ENCODE measurements at places on chromosomes 11 and 22.

DNA sequence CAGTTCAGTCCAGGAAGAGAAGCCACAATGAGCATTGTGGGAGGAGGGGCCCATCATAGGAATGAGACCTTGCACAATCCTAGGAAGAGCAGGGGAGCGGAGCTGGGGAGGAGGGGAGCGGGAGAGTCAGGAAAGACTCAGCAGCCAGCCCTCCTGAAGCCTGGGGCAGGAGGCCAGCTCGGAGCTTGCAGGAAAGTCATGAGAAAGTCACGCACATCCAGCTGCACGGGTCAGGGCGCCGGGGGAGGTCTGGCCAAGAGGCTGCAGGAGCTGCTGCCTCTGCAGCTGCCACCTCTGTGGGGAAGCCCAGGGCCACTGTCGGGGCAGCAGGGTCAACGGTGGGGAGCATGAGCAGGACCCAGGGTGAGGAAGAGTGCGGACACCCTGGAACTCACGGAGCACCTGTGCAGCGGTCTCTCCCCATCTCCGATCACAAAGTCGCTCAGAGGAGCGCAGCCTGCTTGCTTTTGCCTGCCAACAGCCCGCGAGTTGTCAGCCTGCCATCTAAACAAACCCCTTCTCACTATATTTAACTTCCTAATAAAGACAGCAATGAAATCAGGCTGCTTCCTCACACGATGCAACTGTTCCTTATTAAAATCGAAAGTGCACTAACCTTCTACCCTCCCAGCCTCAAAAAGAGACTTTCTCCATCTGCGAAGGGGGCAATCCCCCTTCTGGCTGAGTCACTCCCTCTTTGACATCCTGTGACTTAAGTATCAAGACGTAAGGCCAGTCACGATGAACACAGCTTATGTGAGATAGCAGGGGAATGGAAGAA, 52.9 kb upstream of the RTL6 start:
- no peak for DNase-seq

DNA sequence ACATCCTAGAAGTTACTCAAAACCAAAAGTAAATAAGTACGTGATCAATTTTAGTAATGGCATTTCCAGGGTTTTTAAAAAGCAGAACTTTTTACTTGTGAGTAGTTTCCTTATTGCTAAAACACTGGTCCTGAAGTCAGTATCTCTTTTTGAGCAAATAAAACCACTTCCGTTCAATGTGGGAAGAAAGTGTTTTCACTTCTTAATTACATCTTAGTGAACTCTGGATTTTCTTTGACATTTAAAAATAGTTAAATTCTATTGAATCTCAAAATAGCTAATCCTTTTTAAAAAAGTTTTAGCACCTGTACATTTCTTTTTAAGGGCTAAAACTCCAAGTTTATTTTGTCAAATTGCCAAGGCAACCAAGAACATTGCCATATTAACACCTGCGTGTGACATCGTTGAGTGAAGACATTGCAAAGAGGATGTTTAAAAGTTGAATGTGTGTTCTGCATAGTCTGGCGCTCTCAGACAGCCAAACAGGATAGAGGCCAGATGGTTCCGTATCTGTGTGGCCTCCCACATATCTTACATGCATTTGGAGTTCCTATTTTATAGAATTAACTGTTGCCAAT, 17.2 kb upstream of the OR5B21 start:
- DNase-seq = no peak

DNA sequence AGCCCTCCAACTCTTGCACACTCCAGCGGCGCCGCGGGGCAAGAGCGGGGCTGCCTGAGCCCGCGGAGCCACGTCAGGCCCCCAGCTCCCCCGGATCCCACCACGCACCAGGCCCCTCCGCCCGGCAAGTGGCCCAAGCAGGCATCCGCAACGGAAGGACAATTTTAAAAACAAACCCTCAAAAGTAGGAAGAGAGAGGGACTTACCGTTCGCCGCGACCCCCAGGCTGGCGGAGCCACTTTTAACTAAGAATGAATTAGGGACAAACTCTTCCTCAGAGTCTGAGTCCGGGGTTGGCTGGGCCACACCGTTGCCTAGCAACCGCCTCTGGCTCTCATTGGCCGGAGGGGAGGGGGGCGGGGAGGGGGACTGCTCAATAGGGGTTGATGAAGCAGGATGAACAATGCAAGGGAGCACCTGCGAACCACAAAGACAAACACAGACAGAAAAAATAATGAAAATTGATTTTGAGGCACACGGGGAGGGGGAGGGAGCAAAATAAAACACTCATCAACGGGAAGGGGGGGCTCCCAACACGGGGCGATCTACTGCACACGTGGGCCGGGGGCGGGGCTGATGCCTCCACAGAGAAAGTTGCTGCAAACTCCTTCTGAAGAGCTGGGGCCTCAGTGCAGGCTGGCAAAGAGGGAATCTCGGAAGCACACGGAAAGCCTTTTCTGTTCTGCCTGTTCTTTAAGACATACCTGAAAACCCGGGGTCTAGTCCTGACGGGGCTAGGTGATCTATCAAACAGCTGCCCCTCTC, 387.5 kb upstream of the NARS2 start:
- DNase-seq = peak; percentile 42

DNA sequence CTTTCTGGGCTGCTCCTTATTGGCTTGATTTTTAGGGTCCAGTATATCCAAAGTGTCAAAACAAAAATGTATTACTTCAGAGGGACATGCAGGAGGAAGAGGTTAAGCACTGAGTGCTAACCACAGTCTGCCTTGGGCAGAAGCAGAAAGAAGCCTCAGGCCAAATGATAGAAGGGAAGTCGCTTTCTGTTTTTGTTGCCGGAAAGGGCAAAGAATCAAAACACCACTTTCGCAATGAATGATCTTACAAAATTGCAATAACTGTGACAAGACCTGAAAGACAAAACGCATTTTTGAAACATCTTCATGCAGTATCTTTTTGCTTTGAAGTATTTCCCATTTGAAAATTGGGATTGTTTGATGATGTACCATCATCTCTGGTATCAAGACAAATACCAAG, 70.1 kb upstream of the PICALM start:
- DNase-seq = no peak

DNA sequence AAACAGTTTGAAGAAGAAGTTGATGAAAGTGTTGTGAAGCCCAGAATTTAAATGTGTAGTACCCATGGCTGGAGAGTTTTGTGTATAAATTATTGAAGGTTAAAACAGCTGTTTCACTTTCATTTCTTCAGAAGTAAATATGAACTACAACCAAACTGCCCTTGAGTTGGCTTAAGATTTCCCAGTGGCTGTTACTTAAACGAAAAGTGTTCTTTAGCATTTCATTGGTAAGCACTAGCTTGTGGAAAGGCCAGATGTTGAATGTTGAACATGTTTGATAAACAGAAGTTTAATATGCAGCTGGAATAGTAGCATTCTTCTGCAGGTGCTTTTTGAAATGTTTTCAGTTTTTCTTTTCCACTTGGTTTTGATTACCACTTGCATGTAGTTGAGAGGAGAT, 83.2 kb upstream of the TNRC6B start:
- no peak for DNase-seq

GRCh38 chr22:47692811-47693210, 930.4 kb downstream of the TBC1D22A start:
- DNase-seq = no peak

GRCh38 chr22:45686004-45686403, 14.4 kb downstream of the ATXN10 start:
- no peak for DNase-seq

GRCh38 chr22:46047226-46047625, 70.3 kb upstream of the WNT7B start:
- DNase-seq = no peak

GRCh38 chr11:2549876-2550605, 105.2 kb downstream of the KCNQ1 start:
- DNase-seq = no peak

DNA sequence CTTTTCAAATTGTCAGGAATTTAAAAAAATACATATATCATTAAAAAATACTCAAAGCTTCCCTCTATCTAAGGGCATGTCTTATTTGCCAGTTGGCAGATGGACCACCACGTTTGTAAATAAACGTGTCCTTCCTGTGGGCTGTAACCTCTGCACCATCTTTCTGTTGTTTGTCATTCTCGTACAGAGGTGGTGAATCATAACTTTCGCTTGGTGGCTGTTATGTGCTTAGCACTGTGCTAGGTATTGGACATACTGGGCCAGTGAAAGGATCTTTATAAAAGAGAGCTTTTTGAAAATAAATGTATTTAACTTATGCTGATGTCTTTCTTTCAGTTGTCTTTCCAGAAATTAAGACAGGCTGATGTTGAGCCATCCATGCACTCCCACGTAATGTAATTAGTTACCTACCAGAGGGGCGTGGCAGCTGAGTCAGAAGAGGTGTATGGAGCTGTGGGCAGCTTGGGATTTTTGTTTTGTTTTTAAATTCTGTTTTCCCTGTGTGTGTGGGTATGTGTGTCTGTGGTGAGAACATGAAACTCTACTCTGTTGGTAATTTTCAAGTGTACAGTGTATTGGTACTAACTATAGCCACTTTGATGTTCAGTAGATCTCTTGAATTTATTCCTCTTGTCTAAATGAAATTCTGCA, 62.7 kb downstream of the TECTA start:
- no peak for DNase-seq

DNA sequence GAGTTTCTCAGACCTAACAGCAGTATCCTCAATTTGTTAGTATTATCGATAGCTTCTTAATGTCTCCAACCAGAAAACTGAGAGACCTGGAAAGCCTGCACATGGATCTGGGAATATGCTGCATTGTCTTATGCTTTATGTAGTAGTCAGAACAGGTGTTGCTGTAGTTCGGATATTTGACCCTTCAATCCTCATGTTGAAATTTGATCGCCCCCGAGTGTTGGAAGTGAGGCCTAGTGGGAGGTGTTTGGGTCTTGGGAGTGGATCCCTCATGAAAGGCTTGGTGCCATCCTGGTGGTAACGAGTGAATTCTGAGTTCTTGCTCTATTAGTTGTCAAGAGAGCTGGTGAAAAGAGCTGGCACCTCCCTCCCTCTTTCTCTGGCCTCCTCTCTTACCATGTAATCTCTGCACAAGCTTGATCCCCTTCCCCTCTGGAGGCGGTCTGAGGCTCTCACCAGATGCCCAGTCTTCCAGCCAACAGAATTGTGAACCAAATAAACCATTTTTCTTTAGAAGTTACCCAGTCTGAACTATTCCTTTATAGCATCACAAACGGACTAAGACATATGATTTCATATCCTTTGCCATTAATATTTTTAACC, 227.1 kb downstream of the DDX10 start:
- DNase-seq = no peak

DNA sequence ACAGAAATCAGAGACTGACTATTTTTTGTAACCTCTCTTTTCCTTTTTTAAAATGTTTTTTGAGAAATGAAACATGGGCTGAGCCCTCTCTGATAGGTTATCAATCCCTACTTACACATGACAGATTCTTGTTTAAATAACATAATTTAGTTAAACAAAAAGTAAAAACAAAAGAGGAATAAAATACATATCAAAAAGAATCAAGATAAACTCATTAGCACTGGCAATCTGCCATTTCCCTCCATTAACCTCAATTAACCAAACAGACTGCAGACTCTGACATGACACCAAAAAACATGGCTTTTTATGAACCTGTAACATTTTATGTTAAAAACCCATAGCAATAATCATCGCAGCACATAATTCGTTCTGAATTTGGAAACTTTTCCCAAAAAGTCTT, 284.4 kb upstream of the MTNR1B start:
- no peak for DNase-seq

DNA sequence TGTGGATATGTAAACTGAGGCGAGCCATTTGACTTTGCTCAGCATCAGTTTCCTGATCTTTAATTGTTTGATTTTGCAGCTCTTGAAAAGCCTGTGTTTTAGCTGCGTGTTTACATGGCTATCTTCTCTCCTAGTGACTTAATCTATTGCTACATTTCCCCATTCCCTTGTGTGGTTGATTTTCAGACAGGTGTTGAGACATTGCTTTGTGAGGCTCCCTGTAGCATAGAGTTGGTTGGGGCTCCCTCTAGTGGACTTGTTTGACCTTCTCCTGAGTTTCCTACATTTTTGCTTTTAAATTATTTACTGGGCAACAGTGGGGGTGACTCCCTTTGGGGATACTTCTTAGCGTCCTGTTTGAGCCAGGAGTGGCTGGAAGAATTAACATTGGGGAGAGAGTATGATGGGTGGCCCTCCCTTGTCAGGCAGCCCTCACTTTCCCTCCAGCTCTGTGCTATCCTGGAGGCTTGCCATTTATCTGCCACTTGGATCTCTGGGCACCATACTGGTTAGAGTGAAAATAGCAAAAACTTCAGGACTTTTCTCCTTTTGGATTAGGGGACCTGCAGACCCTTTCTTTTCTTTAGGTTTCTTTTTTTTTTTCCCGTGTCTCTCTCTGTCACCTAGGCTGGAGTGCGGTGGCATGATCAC, 9.2 kb upstream of the CBL start:
- DNase-seq = peak; percentile 69

- DNase-seq = peak; percentile 56
Measured at GRCh38 chr11:18063862-18064434, 17.9 kb upstream of the TPH1 start.

DNA sequence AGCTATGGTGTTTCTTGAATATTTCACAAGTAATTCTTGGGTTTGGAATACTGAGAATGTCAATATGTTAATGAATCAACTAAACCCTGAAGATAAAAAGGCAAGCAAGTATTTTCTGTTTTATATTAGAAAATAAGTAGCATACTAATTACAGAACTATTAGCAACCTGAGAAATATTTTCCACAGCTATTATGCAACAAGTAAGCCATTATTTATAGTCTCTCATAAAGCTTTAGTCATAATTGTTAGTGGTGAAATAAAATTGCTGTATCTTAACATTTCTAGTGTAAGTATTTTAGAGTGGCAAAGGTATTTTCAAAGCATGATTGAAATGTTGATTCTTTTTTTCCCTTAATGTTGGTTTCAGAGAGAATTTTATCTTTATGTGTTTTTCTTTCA, 53.3 kb downstream of the FAR1 start:
- DNase-seq = no peak

DNA sequence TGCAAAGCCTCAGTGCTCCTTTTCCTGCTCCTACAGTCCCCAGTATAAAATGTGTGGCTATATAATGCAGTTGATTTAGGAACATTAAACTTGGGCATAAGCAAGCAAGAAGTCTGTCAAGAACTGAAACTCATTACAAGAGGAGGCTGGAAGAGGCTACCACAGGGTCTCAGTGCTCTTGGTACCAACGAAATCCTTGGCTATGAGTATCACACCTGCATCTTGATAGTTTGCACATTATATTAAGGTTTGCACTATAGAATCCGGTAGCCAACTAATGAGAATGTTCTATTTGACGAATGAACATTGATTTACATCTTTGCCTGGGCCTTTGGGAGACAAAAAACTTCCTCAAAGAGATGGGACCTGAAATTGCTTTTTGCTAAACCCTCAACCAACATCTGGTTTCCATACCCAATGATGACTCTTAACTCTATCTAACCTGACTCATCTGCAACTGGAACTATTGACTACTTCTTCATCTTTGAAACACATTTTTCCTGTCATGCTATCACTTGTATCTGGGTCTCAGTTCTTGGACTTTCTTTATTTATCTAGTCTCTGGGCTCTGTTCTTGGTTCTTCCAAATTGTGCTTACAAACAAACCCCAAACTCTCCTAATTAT, 207.2 kb upstream of the CTSC start:
- DNase-seq = no peak

Measured in NCI-H2227 treated with DMSO at 0.1 percent for 48 hours (cell line).